Esophagus squamous epithelium (tissue), 5 donors: ENCODE measurements at places on chromosomes 5 and 9. TPM values are rescaled to one million over a fixed set of nuclear protein-coding genes. Genes with fewer than 3 reads are reported as not detected.

The ALDH1A1 gene
- 15.9 TPM for total RNA-seq

The PCA3 gene
- total RNA-seq: not detected

The IGFBPL1 gene
- not detected for total RNA-seq

The SPINK13 gene
- total RNA-seq: not detected

The SHC3 gene
- total RNA-seq: 0.38 TPM

The KCNV2 gene
- total RNA-seq: not detected

The FAM114A2 gene
- 18.7 TPM for total RNA-seq

The STPG3 gene
- not detected for total RNA-seq

The MORN5 gene
- total RNA-seq: not detected

- no peak for DNase-seq
Observed at GRCh38 chr5:133899506-133899905, 68.9 kb downstream of the C5orf15 start.

DNA sequence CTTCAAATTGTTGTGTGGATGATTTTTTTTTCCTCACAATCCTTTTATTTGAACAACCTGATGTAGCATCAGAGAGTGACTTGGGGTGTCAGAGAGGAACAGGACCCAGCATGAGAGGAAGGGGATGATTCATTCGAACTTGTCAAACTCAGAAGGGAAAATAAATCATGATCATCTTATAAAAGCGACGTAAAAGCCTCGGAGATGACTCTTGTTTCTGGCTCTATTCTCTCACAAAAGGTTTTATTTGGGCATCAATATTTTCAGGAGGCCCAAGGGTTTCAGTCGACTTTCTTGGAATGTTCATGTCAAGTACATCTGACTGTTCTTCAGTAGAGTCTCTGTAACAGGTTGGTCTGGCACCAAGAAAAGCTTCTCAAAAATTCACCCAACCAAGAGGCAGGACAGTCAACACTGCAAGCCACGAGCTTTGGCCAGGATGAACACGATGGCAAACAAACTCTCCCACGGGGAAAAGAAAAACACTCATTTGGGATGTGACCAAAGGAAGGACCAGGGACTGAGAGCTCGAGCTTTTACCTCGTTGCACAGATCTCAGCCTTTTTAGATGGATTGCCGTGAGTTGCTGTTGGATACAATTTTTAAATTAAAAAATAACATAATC, 55.1 kb downstream of the ANKH start:
- DNase-seq: no peak

GRCh38 chr5:168960497-168960896, 340.4 kb downstream of the SLIT3 start:
- DNase-seq: no peak

- DNase-seq: no peak
Observed at GRCh38 chr5:126865299-126865698, 88.4 kb downstream of the LMNB1 start.

DNA sequence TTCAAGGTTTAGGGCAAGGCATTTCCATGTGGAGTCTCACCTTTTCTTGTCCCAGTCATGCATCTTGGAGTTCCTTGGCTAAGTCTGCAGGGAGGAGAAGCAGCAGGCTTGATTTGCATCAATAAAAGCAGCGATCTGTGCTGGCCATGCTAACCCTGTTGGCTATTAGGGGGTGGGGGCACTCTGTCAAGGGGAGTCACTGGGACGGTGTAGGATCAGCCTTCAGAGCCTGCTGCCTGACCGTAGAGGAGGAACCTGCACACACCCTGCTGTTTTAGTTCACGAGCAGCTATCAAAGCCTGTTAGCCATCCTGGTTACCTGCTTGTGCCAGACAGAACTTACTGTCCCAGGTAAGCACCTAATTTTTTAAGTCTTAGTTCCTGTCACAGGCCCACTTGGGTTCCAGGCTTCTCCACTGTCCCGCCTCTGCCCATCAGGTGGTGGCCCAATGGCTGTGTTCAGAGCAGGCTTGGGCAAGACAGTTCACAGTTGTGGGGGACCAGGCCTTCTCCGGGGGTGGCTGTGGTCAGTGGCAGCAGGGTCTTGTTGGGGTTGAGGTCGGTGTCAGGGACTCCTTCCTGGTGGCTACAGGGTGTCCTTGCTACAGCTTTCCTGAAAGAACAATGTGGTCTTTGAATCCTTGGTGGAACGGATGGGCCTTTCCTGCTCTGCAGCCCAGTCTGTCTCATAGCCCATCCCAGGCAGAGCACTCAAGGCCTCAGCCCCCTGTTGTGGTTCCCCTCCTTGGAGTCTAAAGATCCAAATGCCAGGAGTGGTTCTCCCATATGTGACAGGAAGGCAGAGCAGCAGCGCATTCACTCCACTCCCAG, 43.7 kb downstream of the SECISBP2 start:
- DNase-seq: no peak

- DNase-seq: no peak
Observed at GRCh38 chr9:114016629-114017423, 61.3 kb downstream of the AMBP start.

DNA sequence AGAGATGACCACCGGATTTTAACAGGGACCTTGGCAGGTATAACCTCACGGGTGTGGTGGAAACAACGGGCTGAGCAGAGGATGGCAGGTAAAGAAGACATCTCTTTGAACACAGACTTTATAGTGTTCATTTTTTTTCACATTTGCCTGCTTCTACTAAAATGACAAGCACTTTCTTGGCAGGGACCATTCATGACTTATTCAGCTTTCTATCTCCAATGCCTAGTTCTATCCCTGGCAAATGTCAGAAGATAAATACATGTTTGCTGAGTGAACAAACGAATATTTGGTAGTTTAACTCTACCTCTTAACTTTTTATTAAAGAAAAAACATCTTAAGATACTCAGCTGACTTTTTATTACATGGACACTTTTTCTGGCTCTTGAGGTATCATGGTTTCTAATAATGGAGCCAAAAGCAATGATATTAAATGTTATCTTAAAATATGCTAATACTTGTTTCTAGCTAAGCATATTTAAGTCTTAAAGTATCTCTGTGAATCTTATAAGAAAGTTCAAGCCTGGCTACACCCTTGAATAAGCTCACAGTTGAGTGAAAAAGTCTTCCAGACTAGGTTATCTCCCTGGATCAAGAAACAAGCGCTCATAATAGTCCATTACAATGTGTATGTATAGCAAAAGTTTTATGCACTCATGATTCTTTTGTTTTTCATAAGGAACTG, 8.5 kb downstream of the ELL2 start:
- no peak for DNase-seq
